ENCODE measurements at places on chromosomes 13 and 19.

GRCh38 chr13:44117351-44117750 is 237.6 kb downstream of the LACC1 start:
- DNase-seq: no peak

- no peak for DNase-seq
These were observed 47.3 kb downstream of the LATS2 start for GRCh38 chr13:21014139-21014501.

- no peak for DNase-seq
These were observed 30.4 kb downstream of the KLF5 start for GRCh38 chr13:73089213-73089612.

GRCh38 chr13:45861322-45861721 is 9.8 kb upstream of the SIAH3 start:
- no peak for DNase-seq
